Small intestine (tissue), 16 donors: ENCODE measurements at places on chromosomes 12 and 14.
A peak's percentile ranks its signal among the peaks of the same experiment; 100 is the strongest.

DNA sequence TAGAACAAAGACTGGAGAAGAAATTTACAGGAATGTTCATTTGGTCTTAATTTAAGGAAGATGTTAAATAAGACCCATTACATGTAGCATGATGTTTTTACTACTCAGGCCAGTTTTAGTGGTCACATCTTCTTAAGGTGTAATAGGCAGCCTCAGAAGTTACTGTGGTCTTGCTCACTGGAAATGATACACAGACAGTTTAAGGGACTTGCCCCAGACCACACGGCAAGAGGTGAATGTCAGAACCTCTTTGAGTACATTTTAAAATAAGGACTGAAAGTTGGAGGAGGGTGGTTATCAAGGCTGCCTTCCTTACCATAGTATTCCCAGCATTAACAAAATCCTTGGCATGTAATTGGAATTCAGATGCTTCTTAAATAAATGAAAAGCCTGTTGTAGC is 37.9 kb downstream of the LRRK2 start:
- no peak overlapping the region for H3K27ac ChIP-seq
- no peak for DNase-seq
- no peaks in the 10 kb centered on the region for H3K4me1 ChIP-seq

DNA sequence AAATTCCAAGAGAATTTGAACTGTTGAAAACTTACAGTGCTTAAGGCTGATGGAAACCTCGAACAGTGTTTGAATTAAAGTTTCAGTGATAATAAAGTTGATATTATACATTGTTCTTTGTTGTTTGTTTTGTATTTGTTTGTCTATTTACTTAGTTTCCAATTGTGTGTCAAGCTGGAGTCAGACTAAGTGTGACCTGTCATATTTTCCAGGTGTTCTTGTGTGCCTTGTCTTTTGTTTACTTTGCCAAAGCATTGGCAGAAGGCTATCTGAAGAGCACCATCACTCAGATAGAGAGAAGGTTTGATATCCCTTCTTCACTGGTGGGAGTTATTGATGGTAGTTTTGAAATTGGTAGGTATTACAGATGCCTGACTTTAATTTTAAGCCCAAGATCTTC is 6.0 kb downstream of the SLCO1C1 start:
- DNase-seq = no peak
- H3K27ac ChIP-seq = no peak overlapping the region
- H3K4me1 ChIP-seq = no peaks in the 10 kb centered on the region
- H3K4me3 ChIP-seq = no peak overlapping the region
- no peaks in the 10 kb centered on the region for H3K36me3 ChIP-seq
- no peaks in the 10 kb centered on the region for H3K27me3 ChIP-seq

- H3K27ac ChIP-seq = peak overlapping the region; percentile 62
- H3K36me3 ChIP-seq = no peaks in the 10 kb centered on the region
- no peaks in the 10 kb centered on the region for H3K27me3 ChIP-seq
Observed at GRCh38 chr14:59428581-59429012, 36.6 kb downstream of the GPR135 start.

GRCh38 chr12:98332642-98333041 is 182.7 kb upstream of the TMPO start:
- H3K36me3 ChIP-seq = no peaks in the 10 kb centered on the region
- H3K27me3 ChIP-seq = no peaks in the 10 kb centered on the region
- no peak overlapping the region for H3K27ac ChIP-seq
- no peak for DNase-seq
- no peak overlapping the region for H3K4me3 ChIP-seq
- no peaks in the 10 kb centered on the region for H3K4me1 ChIP-seq

DNA sequence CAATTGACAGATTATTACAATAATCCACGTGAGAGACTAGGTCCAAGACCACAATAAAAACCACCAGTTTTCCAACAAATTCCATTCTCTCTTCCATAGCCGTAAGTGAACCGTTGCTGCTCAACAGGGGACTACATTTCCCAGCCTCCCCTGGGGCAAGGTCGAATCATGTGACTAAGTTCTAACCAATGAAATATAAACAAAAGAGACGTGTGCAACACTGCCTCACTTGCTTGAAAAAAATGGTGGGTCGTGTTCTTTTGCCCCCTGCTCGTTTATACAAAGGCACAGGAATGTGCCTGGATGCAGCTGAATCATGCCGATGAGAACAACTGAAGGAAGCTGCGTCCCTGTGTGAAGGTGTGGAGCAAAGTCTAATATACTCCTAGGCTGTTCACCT is 51.1 kb downstream of the HSPB8 start:
- peak; percentile 8 for DNase-seq
- no peaks in the 10 kb centered on the region for H3K36me3 ChIP-seq
- no peaks in the 10 kb centered on the region for H3K4me1 ChIP-seq
- H3K27me3 ChIP-seq = no peaks in the 10 kb centered on the region
- no peak overlapping the region for H3K27ac ChIP-seq

DNA sequence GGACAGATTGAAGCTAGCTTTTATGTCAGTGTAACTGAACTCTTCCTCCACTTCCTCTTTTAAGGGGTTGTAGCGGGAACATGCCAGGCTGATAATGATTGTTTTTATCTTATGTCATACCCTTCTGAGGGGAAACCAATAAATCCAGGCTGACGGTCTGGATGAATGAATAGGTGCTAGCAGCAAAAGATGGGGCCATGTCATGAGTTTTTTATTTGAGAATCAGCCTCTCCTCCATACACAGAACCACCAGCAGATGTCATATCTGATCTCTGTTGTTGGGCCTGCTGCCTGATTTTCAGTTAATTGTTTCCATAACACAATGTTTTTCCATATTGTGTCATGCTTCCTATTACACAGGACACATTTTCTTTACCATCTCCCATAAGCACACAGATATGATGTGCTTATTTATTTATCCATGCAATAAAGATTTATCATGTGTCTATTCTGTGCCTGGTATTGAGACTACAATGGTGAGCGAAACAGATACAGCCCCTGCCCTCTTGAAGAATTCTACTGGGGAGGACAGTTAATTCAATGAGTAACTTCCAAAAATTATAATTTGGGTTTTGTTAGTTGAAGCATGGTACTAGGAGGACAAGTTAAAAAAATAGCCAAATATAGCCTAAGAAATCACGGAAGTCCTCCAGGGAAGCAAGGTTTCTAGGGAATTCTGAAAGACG is 33.6 kb upstream of the CRY1 start:
- H3K36me3 ChIP-seq = no peaks in the 10 kb centered on the region
- H3K4me1 ChIP-seq = no peaks in the 10 kb centered on the region
- no peaks in the 10 kb centered on the region for H3K27me3 ChIP-seq
- H3K4me3 ChIP-seq = no peak overlapping the region

DNA sequence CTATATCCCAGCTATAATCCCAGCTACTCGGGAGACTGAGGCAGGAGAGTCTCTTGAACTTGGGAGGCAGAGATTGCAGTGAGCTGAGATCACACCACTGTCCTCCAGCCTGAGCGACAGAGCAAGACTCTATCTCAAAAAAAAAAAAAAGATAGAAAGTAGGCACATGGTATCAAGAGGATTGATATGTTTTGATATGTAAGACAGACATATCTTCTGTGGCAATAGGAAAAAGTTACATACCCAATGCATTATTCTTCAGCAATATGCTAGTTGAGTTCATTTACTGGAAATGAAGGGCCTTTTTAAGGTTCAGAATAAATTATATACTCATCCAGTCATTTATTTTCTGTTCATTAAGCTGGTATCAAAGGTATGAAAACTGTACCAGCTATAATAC is 393.4 kb downstream of the GLT1D1 start:
- no peaks in the 10 kb centered on the region for H3K27me3 ChIP-seq
- H3K4me3 ChIP-seq = no peak overlapping the region
- H3K27ac ChIP-seq = no peak overlapping the region
- H3K36me3 ChIP-seq = no peaks in the 10 kb centered on the region
- no peaks in the 10 kb centered on the region for H3K4me1 ChIP-seq

- no peak overlapping the region for H3K27ac ChIP-seq
- no peak overlapping the region for H3K4me3 ChIP-seq
- H3K4me1 ChIP-seq = no peaks in the 10 kb centered on the region
- H3K36me3 ChIP-seq = peaks cover 23% of the 10 kb centered on the region
Observed at GRCh38 chr14:67409461-67409860, 2.5 kb downstream of the PLEK2 start.

DNA sequence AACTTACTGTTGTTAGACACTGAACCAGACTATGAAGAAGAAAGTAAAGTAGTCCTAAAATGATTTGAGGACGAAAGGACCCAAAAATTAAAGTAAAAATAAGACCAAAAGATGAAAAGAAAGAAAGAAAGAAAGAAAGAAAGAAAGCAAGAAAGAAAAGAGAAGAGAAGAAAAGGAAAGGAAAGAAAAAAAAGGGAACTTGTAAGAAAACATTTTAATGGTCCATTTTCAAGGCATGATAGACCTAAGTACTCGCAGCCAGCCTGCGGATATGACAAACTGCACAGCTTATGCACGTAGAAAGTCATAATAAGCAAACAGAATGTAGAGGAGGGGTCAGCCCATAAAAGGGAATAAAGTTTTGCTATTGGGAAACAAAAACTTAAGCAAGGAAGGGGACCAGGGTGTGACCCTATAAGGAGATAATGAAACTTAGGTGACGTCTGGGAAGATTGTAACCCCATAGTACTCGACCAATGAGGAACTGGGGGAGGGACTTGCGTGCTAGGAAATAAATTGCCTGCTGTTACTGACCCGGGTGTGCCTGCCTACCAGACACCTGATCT is 59.7 kb downstream of the APOBEC1 start:
- H3K4me1 ChIP-seq = no peaks in the 10 kb centered on the region
- H3K27ac ChIP-seq = no peak overlapping the region
- no peak for DNase-seq
- H3K36me3 ChIP-seq = no peaks in the 10 kb centered on the region
- H3K27me3 ChIP-seq = no peaks in the 10 kb centered on the region
- H3K4me3 ChIP-seq = no peak overlapping the region

- H3K4me1 ChIP-seq = no peaks in the 10 kb centered on the region
- H3K27ac ChIP-seq = no peak overlapping the region
- H3K4me3 ChIP-seq = no peak overlapping the region
- no peaks in the 10 kb centered on the region for H3K36me3 ChIP-seq
- H3K27me3 ChIP-seq = no peaks in the 10 kb centered on the region
Observed at GRCh38 chr14:42374332-42374731, 767.7 kb downstream of the LRFN5 start.

DNA sequence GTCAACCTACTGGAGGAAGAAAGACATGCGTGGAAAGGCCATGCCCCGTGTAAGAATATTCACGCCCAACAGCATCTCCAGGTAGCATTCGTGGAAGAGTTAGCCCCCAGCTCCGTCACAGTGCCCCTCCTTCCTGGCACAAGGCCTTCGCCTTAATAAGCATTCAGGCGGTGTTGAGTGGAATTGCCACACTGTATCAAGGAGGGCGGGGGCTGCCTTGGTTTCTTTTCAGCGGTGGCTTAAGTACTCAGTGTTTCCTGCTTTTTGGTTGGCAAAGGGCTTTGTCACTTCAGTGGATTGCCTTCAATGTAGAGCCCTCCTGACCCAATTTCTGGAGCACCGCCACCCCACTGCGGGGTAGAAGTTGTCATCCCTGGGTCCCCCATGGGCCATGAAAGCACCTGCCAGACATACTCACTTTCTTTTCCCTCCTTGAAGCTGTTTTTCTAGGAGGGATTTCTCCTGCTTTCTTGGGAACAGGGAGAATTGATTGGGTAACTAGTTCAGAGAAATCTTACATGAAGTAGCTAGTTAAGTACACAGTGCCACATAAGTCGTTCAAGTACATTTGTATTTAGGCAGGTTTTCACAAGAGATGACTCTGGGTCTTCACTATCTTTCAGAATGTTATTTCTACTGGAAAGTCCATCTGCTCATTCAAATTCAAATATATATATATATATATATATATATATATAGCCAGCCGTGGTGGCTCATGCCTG is 65.5 kb upstream of the STON2 start:
- H3K36me3 ChIP-seq = no peaks in the 10 kb centered on the region
- no peak for DNase-seq
- no peaks in the 10 kb centered on the region for H3K4me1 ChIP-seq
- H3K4me3 ChIP-seq = no peak overlapping the region
- H3K27me3 ChIP-seq = no peaks in the 10 kb centered on the region

DNA sequence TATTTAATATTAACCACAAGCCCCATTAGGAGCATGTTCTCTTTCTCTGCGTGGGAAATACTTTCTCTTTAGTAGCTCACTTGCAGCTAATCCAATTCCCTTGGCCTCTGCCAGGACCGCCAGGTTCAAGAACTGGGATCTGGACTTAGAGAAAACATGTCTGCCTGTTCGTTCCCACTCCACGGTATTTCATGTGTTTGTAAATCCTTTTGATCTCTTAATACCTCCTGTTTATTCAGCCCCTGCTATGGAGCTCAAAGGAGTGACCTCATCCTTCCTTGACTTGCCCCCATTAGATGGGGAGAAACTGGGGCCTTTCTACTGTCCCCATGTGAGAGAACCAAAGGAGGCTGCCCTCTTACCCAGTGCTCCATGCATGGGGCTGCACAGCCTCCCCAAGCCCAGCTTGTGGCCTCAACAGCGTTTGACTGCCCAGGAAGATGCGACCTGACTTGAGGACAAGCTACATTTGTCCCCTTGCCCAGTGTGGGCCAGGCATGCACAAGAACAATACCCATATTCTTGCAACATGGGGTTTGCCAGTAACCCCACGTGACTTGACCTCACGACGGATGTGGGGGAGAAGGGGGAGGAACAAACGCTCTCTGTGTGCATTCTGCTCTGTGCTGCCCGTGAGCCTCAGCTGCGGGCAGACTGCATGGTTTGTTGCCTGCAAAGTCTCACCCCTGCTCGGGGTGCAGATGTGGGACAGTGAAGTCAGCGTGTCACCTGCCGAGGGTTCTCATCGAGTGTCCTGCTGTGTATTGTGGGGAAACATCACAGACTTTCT is 30.3 kb downstream of the CD9 start:
- no peak overlapping the region for H3K4me3 ChIP-seq
- no peaks in the 10 kb centered on the region for H3K36me3 ChIP-seq
- no peaks in the 10 kb centered on the region for H3K27me3 ChIP-seq
- peak overlapping the region; percentile 68 for H3K27ac ChIP-seq

- H3K36me3 ChIP-seq = no peaks in the 10 kb centered on the region
- no peak for DNase-seq
- no peaks in the 10 kb centered on the region for H3K27me3 ChIP-seq
Observed at GRCh38 chr14:32754209-32754608, 184.5 kb upstream of the NPAS3 start.

DNA sequence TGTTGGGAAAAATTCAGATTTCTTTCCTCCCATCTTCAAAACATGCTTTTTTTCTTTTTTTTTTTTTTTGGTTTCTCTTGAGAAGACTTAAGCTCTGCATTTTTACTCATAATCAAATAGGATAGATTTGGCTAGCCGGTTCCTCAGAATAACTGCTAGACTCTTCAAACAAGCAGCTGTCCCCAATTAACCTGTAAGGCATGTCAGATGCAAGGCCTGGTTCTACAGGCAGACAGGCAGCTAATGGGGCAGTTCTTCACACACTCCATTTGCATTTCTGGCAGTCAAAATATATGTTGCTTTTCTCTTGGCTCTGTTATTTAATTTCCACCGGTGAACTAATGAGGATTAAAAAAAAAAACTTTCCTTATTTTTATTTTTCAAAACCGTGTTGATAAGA is 228.0 kb upstream of the ATP2B1 start:
- H3K27ac ChIP-seq = no peak overlapping the region
- H3K36me3 ChIP-seq = no peaks in the 10 kb centered on the region
- DNase-seq = no peak
- H3K4me3 ChIP-seq = no peak overlapping the region
- no peaks in the 10 kb centered on the region for H3K27me3 ChIP-seq

GRCh38 chr12:88145567-88146505 is 3.7 kb downstream of the TMTC3 start:
- H3K4me3 ChIP-seq = no peak overlapping the region
- no peaks in the 10 kb centered on the region for H3K27me3 ChIP-seq
- peak; percentile 48 for DNase-seq

- H3K4me3 ChIP-seq = no peak overlapping the region
- H3K27me3 ChIP-seq = no peaks in the 10 kb centered on the region
- no peak for DNase-seq
- H3K36me3 ChIP-seq = no peaks in the 10 kb centered on the region
Observed at GRCh38 chr12:4145990-4146859, 127.3 kb upstream of the CCND2 start.
